Stimulated activated CD4-positive, alpha-beta T cell treated with anti-CD3 and anti-CD28 coated beads, Interleukin-15, amount 100 ng/mL, for 48 hours (primary cell): ENCODE measurements at places on chromosomes 7 and 10.

DNA sequence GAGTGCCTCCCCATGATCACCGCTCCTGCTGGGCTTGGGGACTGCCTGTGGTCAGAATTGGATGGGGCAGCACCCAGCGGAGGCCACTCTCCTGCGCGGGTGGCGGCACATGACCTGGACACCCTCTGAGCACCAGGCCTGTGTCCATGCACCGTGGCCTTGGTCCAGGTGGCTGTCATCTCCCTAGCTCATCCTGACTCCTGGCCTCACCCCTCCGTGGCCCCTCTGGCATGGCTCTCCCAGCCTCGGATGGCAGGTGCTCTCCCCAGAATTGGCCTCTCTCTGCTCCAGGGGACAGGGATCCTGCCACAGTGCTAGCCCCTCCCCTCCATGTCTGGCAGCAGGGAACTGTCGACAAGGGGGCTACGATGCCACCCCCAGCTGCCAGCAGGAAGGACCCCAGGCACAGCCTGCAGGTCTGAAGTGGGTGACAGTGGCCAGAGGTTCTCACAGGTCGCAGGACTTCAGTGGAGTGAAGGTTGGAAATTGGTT, 37.2 kb upstream of the BTBD16 start:
- DNase-seq = no peak

GRCh38 chr7:36971515-36972139, 247.3 kb upstream of the AOAH start:
- no peak for DNase-seq

DNA sequence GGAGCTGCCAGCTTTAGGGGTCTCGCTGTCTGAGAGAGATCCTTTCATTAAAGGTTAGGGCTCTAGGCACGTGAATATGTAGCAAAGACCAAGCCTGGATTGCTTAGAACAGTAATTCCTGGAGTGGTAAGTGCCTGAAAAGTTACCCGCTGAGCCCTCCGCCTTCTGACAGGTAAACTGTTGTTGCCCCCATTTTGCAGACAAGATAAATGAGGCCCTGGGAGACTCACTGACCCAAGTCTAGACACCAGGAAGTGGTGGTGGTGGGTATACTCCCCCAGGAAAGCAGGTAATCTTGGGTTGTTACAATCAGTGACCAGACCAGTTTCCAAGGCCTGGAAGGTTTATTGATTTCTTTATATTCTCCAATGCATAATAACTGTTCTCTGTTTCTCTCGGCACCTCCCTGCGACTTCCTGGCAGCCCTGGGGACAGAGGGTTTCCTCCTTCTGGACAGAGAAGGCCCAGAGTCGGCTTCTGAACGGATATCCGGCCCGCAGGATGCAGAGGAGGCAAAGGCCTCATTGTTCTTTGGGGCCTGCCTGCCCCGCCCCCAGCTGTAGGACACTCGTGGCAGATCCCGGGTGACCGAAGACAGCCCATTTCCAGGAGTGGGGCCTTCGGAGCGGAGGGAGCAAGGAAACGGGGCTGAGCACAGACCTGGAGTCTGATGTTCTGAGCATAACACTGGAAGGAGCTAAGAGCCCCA, 1.3 kb upstream of the GRK5 start:
- DNase-seq = peak; percentile 19

DNA sequence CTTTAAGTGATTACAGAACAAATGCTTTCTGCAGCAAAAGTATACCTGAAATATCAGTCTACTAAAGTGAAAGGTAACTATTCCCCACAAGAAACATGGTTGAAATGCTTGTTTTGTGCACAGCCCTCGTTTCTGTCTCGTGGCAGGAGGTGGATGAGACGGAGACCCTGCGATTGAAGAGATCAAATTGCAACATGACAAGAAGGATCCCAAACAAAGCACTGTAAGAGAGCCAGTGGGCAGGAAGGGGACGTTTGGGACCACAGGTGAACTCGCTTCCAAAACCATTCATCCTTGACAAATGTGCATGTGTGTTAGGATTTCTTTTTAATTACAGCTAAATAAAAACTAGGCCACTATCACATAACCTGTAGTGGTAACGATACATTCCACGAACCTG, 192.6 kb downstream of the CCSER2 start:
- no peak for DNase-seq

- DNase-seq = no peak
These were observed 440 bp downstream of the JAKMIP3 start for GRCh38 chr10:132066186-132066585.

- no peak for DNase-seq
These were observed 7.6 kb downstream of the SERPINE1 start for GRCh38 chr7:101134399-101134980.

- no peak for DNase-seq
These were observed 354.4 kb downstream of the PLXDC2 start for GRCh38 chr10:20170661-20171060.

GRCh38 chr10:95447685-95448084, 113.5 kb downstream of the SORBS1 start:
- DNase-seq = no peak

DNA sequence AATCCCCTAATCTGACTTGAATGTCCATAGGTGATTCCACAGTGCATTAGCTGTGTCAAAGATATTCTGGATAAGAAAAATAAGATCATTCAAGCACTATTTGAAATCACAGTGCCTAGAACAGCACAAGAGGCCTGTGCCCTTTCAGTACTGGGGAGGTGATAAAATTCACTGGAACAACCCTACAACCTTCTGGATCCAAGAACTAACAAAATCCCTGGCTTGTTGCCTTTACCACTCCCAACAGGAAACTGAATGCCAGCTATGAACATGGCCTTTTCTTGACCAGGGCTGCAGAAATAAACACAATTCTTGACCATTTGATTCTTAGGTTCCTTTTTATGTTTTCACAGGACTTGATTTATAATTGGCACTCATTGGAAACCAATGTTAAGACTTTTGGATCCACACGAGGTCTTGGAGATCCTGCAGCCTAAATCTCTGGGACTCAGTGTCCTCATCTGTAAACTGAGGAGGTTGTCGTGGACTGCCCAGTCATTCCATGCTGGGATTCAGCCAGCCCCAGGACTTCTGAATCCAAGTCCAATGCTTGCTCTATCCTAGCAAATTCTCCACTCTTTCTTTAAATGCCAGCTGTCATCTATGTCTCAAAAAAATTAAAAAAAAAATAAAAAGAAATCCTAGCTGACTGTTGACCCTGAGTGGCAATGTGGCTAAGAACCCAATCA, 624.7 kb downstream of the KCNMA1 start:
- DNase-seq = no peak

- DNase-seq = no peak
These were observed 57.3 kb upstream of the APBB1IP start for GRCh38 chr10:26380815-26381214.

DNA sequence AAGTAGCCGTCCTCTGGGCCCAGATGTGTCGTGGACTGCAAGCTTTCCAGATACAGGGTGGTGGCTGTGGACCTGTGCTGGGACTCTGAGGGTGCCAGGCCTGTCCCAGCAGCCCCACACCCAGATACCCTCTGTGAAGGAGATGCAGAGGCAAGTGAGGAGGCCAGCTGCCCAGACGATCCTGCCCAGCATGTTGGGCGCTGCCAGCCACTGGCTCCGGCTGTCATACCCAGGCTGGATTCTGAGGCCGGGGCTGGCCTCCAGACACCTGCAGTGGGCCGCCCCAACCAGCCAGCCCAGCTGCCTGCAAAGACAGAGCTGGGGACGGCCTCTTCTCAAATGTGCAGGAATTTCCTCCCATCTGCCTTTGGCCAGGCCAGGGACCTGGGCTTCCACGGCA, 39.1 kb upstream of the EBF3 start:
- no peak for DNase-seq

DNA sequence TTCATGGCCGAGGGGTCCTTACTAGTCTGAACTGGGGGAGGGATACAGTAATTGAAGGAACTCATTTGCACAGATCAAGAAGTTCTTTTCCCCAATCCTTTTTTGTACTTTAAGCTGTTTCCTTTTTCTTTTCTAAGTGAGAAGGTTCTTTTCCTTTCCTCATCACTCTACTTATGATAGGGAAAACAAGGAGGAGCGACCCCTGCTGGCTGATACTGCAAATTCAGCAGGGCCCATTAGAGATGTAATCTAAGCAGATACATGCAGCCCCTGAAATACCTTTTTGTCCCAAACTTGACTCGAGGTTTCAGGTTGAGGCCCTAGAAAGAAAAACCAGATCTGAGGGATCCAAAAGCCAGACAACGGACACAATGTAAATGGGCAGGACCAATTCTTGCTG, 305.5 kb downstream of the DNAJB9 start:
- no peak for DNase-seq

GRCh38 chr7:111840528-111840927, 278.2 kb upstream of the IMMP2L start:
- no peak for DNase-seq

- no peak for DNase-seq
These were observed 6.5 kb downstream of the SCART1 start for GRCh38 chr10:133460208-133460769.

DNA sequence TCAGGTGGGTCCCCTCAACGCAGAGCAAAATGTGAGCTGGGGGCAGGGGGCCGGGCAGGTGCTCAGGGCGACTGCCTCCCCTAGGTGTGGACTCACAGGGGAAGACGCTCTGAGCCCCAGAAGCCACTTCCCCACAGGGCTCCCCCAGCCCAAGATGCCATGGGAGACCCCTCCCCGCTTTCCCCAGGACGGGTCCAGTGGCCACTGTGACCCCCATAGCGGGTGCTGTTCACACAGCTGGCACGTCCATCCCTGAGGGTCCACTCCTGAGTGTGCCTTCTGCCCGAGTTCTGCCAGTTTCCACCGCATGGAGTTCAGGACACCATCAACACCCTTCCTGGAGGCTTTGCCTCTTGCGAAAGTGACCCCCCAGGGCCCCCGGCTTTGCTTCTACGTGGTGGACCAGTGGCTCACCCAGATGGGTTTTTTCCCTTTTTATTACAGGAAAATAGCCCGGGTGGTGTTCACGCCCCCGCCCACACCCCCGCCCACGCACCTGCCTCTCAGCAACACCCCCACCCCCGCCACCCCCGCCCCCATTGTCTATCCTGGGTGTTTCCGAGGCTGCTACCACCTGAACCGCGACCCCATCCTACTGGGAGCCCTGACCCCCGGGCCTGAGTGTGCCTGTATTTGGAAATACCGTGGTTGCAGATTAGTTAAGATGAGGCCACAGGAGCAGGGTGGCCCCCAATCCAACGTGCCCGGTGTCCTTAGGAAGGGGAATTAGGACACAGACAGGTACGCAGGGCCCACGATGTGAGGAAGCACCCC, 32.0 kb downstream of the ADAP1 start:
- DNase-seq = no peak

DNA sequence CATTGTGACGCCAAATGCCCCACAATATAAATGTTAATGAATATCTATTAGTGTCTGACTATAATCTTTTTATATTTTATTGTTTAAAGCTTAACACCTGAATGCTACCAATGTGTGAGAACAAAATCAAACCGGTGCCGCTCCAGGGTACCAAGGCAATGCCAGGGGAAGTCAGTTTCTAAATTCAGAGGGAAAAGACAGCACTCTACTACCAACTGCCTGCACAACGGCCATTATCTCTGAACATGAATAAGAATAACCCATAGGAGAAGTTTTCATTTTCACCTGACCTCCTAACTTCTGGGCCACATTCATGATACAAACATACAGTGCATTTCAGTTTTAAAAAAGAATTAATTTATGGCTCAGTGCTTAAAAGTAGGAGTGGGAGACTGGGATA, 21.7 kb downstream of the USP6NL start:
- no peak for DNase-seq

- no peak for DNase-seq
These were observed 1.7 kb upstream of the CCDC201 start for GRCh38 chr7:45874408-45875131.

- DNase-seq = no peak
These were observed 906 bp downstream of the DKK1 start for GRCh38 chr10:52314822-52315552.

DNA sequence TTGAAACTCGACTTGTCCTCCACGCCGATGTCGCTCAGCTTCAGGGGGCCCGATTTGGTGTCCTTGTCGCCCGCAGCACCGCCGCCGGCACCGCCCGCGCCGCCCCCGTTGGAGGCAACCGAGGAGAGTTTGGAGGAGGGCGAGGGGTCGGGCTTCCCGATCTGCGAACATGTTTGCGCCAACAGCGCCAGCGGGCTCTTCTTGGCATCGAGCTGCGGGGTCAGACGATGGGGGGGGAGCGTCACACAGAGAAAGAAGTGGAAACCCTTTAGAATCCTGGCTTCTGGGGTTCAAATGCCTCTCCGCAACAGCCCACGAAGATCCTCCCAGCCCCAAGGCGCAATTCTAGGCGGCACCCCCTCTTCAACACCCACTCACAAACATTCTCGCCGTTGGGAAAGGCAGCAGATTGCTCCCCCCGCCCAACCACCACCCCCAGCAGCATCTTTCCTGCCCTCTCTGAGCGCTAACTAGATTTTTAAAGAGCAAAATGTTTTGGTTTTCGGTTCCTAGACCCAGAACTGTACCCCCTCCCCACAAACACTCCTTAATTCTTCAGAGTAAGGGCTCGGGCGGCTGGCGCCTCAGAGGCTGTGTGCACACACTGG, 1.3 kb downstream of the ZNF503 start:
- no peak for DNase-seq

GRCh38 chr10:128061306-128062300, 64.6 kb downstream of the MKI67 start:
- no peak for DNase-seq

- DNase-seq = no peak
These were observed 25.3 kb upstream of the ACSM6 start for GRCh38 chr10:95168694-95169093.

DNA sequence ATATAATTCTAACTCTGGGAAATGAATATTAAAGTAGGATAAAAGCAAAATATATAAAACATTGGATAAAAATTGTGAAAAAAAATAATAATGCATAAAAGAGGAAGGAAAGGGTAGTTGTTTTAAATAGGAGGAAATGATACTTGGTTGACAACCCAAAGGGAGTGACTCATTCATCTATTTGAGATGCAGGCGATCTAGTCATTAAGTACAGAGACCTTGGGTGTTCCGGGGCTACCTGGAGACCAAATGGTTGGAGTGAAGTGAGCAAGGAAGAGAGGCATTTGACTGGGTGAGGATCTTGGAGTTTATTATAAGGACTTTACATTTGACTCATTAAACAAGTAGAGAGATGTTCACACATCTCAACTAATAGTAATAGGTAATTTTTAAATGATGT, 111.0 kb downstream of the LRRTM3 start:
- DNase-seq = no peak

GRCh38 chr10:69738071-69738470, 63.6 kb upstream of the COL13A1 start:
- DNase-seq = no peak

GRCh38 chr7:67723591-67723990, 727.0 kb downstream of the TYW1 start:
- no peak for DNase-seq

DNA sequence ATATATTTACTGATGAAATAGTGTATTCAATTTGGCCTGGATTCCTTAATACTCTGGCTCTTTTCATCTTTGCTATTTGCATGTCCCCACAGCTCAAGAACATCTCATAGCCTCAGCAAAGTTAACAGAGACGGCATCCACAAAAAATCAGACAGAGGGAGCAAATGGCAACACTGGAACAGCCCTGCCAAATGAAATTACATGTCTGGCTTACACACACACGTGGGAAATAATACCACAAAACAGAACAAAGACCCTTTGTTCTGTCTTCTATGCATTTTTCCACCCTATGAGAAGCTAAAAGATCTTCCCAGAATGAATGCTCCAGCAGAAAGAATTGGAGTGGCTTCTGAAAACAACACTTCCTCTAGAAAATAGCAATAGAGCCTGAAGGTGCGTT, 139.5 kb downstream of the ALOX5 start:
- no peak for DNase-seq
